ENCODE measurements at places on chromosomes 6 and 20. TPM values are rescaled to one million over a fixed set of nuclear protein-coding genes. Genes with fewer than 3 reads are reported as not detected.

The TINAG gene
- polyA plus RNA-seq: not detected

DNA sequence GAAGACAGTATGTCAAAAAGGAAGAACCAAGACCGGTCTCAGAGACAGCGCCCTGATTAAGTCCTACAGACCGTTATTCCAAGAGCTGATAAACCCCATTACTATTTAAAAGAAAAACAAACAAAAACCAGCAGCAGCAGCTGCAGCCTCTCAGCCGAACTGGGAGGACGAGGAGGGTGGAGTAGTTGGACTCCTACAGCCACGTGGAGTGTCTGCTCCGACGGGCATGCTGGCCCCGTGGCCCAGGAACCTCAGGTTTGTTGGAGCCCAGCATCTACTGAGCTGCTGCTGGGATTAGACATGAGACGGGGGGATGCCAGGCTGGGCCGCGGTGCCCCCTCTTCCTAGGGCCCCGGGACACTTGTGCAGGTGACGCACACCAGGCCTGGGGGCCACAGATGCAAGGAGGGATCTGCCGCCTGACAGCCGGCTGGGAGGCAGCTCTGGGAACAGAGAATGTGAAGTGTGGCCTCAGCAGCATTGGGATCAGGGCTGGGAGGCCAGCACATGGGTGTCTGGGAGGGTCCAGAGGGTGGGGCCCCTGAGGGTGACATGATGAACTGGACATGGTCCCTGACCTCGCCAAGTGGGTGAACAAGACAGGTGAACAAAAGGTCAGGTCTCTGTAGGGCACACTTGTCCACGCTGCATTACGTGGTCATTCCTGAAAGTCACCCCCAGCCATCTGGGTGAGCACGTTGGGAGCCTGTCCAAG, 2.9 kb upstream of the ZBTB46 start:
- peaks cover 7% of the 10 kb centered on the region for H3K4me1 ChIP-seq
- H3K27ac ChIP-seq: no peak overlapping the region
- peaks cover 21% of the 10 kb centered on the region for H3K27me3 ChIP-seq
- H3K4me3 ChIP-seq: no peak overlapping the region

The PLN gene
- polyA plus RNA-seq: not detected

DNA sequence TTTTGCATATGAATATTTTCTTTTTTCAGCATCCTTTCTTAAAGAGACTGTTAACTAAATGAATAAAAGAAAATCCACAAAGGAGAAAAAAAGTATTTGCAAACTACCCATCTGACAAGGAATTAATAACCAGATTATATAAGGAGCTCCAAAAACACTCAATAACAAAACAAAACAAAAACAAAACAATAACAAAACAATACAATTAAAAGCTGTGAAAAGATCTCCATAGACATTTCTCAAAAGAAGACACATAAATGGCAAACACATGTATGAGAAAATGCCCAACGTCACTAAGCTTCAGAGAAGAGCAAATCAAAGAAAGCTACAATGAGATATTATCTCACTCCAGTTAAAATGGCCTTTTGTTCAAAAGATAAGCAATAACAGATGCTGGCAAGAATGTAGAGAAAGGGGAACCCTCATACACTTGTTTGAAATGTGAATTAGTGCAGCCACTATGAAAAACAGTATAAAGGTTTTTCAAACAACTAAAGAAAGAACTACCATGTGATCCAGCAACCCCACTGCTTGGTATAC, 1310.0 kb upstream of the EYS start:
- DNase-seq: no peak
- H3K4me3 ChIP-seq: no peak overlapping the region
- no peak overlapping the region for H3K27ac ChIP-seq
- H3K27me3 ChIP-seq: no peaks in the 10 kb centered on the region
- no peaks in the 10 kb centered on the region for H3K36me3 ChIP-seq

- no peak overlapping the region for H3K4me3 ChIP-seq
- no peaks in the 10 kb centered on the region for H3K4me1 ChIP-seq
- H3K36me3 ChIP-seq: no peaks in the 10 kb centered on the region
- no peaks in the 10 kb centered on the region for H3K27me3 ChIP-seq
Measured at GRCh38 chr20:16106191-16106849, 466.9 kb downstream of the KIF16B start.
